ENCODE measurements at places on chromosomes 7 and 10.

GRCh38 chr10:74991435-74991834, 120.0 kb upstream of the SAMD8 start:
- peak; percentile 61 for DNase-seq

- no peak for DNase-seq
Observed at GRCh38 chr7:43469051-43469450, 113.9 kb upstream of the STK17A start.

DNA sequence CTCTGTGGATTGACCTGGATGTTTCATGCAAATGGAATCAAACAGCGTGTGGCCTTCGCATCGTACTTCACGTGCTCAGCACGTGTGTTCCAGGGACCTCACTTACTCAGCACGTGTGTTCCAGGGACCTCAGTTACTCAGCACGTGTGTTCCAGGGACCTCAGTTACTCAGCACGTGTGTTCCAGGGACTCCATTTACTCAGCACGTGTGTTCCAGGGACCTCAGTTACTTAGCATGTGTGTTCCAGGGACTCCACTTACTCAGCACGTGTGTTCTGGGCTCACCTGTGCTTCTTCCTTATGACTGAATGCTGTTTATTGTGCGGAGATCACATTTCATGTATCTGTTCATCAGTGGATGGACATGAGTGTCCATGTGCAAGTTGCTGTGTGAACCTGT, 22.0 kb downstream of the INPP5A start:
- no peak for DNase-seq

DNA sequence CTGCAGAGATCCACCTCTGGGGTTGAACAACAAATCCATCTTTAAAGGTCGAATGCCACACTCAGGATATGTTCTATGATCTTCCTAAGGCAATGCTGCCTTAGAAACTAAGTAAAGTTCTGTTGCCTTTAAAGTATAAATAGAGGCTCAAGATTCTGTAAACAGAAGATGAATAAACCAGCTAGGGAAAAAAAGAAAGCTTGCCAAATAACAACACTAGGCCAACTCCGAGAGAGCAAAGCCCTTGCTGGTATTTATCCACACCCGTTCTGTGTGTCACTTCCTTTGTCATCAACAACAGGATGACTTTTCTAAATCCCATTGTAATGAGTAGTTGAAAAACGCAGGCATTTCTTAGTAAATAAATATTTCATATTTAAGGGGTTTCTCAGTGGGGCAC, 330.0 kb upstream of the GLI3 start:
- DNase-seq, result no peak

DNA sequence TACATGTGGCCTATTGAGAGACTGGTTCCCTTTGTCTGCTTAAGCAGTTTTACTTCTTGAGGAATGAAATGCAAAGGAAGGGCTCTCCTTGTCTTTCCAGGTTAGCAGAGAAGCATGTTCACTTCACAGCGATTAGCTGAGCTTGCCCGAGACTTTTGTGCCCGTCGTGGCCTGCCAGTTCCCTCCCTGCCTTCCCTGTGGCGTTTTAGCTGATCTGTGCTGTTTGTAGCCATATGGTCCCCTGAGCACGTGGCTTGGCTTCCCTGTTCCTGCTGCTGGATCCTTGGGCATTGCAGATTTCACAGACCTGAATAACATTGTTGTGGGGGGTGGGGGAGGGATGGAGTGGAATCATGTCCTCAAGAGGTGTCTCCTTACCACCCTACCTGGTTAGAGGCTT, 61.8 kb downstream of the SND1 start:
- no peak for DNase-seq
